ENCODE measurements at places on chromosomes 16 and 17. TPM values are rescaled to one million over a fixed set of nuclear protein-coding genes. Genes with fewer than 3 reads are reported as not detected.

DNA sequence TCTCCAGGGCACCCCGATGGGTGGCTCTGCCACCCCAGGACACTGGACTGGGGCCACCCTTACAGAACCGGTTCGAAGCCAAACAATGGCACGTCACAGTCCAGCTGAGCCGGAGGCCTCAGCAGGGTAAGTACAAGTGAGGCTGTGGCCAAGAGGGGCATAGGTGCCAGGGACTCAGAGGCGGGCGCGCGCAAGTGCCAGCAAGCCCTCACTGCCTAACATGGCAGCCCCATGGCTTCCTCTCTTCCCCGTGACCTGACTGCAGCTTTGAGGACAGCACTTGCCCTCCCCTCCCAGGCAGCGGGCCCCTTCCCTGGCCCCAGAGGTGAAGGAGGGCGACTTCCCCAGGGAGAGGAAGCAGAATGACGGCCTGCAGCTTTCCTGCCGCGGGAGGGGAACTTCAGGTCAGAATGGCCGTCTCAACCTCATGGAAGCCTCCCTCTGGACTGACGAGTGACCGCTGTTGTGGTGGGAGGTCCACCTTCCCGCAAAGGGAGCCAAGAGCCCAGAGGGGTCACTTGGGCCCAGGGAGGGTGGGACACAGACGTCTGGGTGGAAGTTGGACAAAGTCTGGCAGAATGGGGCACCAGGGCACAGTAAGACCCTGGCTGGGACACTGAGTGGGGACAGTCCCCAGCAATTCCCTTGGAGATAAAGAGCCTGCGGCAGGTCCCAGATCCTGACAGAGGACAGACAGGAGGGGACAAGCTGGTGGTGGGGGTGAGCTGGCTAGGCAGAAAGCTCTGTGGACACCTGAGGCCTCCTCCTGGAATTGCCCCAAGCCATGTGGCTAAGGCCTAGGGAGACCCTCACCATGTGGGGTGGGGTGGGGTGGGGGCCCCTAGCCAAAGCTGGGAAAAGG lies 52.1 kb upstream of the TOB1 start:
- no peak for DNase-seq

- peak; percentile 59 for DNase-seq
Measured at GRCh38 chr16:6643080-6643686, 689.5 kb upstream of the RBFOX1 start.

DNA sequence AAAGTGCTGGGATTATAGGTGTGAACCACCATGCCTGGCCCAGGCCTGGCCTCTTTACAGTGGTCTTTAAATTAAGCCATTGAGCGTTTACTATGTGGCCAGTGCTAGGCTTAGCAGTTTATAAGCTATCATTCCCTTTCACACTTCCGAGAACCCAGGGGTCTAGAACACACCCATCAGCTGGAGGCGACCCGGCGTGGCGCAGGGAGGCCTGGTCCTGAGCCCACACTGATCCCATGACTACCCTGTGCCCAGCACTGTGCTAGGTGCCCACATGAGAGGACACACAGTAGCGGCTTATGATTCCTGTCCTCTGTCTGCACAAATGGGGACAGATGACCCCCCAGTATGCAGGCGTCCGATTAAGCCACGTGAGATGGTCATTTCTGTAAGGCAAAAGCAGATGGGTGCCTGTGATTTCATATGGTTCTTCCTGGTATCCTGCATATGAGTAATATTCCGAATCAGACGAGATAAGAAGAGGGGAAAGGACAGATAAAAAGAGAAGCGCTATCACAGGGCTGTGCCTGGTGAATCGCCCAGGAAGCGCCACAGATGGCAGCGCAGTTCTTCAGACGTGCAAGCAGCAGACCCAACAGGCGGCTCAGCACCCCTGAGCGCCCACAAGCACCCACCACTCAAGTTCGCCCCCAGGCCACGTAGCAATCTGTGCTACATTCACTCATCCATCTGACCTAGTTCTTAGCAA lies 5.3 kb downstream of the OSGIN1 start:
- no peak for DNase-seq

DNA sequence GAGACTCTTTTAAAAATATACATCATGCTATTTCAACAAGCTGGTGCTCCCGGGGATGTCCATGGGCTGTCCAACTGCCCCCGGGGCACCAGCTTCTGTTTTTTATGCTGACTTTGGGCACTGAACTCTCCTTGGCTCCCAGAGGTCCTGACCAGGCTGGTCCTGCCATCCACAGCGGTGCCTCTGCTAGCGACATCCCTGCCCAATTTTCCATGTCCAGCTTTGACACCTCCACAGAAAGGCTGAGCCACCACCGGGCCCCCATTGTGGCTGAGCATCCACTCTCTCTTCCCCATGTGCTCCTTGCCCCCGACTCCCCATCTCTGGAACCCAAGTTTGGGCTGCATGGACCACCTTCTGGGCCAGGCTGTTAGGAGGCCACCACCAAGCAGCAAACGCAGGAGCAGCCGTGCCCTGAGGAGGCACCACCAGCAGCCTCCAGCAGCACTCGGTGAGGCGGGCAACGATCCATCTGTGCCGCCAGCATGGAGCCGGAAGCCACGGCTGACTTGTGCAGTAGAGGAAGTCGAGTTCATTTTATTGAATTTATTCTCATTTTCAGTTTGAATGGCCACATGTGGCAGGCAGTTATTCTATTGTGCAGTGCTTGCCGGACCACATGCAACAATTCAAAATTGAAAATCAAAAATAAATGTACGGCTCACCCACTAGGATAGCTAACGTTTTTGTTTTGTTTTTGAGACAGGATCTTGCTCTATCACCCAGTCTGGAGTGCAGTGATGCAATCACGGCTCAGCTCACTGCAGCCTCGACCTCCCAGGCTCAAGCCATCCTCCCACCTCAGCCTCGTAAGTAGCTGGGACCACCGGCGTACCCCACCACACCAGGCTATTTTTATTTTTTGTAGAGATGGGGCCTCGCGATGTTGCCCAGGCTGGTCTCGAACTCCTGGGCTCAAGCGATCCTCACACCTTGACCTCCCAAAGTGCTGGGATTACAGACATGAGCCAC lies 2.8 kb upstream of the MEAK7 start:
- DNase-seq, result no peak

Gene CDH3
- polyA plus RNA-seq, result 67.4 TPM

Gene LPO
- polyA plus RNA-seq, result 0.16 TPM
